ENCODE measurements at places on chromosomes 5 and 9.

DNA sequence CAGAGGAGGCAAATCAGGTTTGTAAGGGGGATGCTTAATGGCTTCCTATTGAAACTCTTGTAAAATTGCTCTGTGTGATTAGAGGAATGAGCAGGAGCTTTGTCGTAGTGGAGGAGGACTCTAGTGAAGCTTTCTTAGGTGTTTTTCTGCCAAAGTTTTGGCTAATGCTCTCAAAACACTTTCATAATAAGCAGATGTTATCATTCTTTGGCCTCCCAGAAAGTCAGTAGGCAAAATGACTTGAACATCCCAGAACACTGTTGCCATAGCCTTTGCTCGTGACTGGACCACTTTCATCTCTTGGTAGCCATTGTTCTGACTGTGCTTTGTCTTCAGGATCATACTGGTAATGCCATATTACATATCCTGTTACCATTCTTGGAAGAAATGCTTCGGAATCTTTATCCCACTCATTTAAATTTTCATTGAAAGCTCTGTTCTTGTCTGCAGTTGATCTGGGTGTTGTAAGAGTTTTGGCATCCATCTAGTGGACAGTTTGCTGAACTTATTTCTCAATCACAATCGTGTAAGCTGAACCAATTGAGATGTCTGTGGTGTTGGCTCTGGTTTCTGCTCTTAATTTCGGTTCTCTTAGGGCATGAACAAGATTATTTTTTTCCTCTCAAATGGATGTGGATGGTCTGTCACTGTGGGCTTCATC is 187.6 kb downstream of the COMMD10 start:
- DNase-seq: no peak

- no peak for DNase-seq
Observed at GRCh38 chr5:170284231-170284630, 13.3 kb downstream of the LCP2 start.

- DNase-seq: no peak
Observed at GRCh38 chr9:117926031-117926658, 221.9 kb downstream of the TLR4 start.

DNA sequence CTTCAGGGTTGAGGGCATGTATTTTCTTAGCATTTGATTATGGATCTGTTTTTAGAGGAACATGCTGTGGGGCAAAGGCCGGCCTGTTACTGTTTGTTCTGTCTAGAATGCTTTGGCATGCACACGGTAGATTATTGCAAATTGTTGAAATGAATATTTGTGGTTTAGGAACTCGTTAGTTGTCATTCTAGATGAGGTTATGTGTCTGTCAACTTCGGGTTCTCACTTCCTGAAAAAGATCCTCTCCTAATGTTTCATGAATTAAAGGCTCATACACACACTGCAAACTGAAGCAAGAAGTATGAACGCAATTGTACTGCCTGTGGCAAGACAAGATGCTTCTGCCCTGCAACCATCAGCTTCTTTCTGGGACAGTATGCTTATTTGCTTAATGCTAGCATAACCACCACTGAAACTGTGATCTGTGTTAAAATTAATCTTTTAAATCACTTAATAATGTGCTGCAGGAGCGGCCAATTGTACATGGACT is 99.6 kb downstream of the BASP1 start:
- DNase-seq: no peak

GRCh38 chr5:140223567-140223966 is 48.6 kb downstream of the CYSTM1 start:
- no peak for DNase-seq

GRCh38 chr5:126516133-126516532 is 78.9 kb downstream of the ALDH7A1 start:
- no peak for DNase-seq

- no peak for DNase-seq
Observed at GRCh38 chr9:86349271-86349670, 4.9 kb downstream of the TUT7 start.

GRCh38 chr5:173581408-173582215 is 34.8 kb downstream of the BOD1 start:
- peak; percentile 28 for DNase-seq

GRCh38 chr9:33364127-33364526 is 38.2 kb downstream of the AQP7 start:
- DNase-seq: no peak

DNA sequence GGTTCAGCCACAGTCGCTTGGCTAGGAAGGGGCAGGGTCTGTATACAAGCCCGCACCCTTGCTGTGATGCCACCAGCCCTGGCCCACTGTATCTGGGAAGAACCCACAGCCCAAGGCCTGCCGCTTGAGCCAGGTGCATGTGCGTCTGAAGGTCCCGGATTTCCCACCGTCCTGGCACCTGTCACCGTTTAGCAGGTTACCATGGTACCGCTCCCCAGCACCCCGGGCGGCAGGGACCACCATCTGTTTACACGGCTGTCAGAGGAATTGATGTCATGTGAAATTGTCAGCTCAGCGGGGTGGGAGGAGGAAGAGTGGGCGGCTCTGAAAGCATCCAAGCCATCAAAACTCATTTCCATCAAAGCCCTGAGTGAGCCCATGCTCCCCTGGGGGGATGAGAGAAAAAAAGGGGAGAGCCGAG is 92.7 kb downstream of the HRH2 start:
- DNase-seq: no peak

DNA sequence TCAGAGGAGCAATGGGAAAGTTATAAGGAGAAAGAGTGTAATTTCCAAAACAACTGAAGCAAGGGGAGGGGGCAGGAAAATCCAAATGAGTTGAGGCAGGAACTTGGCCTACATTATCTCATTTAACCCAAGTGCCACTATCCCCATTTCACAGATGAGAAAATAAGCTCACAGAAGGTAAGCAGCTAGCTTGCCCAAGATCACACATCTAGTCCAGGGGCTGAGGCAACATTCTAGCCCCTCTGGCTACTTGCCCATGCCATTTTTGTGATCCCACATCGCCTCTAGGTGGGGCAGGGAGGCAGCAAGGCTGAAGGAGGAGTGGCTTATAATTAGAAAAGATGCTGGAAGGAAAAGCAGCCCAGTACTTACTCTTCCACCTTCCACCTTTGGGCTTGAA is 2.6 kb upstream of the PSIP1 start:
- DNase-seq: no peak

DNA sequence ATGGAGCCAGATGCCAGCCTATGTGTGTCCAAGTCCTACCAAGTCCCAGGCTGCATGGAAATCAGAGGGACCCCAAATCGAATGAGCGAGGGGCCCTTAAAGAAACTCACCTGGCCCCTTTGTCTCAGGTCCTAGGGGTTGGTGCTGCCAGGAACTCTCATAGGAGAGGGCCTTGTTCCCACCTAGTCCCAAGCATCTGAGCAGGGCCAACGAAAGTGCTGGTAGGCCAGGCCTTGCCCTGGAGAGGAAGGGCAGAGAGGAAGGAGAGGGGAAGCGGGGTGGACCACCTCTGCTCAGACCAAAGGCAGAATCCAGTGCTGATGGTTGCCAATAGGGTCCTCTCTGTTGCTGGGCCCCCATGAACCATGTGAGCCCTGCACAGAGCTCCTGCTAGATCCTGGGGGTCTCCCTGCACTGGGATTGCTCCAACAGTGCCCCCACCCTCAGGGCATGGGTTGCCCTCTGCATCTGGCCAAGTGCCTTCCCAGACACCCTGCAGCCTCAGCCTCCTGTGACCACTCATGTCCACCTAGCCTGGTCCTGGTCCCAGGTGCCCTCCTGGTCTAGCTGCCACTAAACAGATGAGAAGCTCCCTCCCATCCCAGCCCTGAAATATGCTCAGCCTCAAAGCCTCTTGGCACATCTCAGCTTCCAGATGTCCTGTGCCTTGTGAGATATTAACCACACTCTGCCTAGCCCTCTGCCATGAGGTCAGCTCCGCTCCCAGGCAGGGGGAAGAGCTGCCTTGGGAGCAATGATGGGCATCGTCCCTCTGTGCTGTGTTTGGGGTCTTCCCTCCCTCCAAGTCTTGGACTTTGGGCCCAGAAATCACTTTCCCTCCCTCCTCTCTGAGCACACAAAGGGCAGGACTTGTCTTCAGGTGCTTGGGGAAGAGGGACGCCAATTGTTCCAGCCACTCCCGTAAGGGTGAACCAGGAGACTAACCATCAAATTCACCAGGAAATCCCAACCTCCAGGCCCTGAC is 109.6 kb downstream of the ADAMTS2 start:
- DNase-seq: no peak

DNA sequence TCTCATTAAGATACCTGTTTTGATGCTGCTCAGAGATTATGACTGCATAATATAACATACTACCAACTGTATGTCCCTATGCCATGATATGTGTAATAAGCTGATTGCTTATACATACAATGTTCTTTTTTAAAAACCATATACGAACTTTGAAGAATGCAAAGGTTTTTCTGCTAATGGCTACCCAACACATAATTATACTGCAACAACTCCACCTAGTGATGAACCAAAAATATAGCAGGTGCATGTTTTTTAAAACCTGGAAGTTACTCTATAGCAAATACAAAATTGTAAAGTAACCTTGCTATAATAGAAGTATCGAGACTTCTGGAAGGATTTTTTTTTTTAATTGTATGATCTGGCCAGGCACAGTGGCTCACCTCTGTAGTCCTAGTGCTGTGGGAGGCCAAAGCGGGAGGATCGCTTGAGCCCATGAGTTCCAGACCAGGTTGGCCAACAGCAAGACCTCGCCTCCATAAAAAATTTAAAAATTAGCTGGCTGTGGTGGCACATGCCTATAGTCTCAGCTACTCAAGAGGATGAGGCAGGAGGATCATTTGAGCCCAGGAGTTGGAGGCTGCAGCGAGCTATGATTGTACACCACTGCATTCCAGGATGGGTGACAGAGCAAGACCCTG is 49.1 kb downstream of the HOMER1 start:
- no peak for DNase-seq

DNA sequence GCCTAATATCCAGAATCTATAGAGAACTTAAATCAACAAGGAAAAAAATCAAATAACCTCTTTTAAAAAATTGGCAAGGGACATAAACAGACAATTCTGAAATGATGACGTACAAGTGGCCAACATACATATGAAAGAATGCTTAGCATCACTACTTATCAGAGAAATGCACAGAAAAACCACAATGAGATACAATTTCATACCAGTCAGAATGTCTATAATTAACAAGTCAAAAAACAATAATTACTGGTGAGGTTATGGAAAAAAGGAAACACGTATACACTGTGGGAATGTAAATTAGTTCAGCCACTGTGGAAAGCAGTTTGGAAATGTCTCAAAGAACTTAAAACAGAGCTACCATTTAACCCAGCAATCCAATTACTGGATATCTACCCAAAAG is 1192.0 kb downstream of the CDH12 start:
- DNase-seq: no peak

DNA sequence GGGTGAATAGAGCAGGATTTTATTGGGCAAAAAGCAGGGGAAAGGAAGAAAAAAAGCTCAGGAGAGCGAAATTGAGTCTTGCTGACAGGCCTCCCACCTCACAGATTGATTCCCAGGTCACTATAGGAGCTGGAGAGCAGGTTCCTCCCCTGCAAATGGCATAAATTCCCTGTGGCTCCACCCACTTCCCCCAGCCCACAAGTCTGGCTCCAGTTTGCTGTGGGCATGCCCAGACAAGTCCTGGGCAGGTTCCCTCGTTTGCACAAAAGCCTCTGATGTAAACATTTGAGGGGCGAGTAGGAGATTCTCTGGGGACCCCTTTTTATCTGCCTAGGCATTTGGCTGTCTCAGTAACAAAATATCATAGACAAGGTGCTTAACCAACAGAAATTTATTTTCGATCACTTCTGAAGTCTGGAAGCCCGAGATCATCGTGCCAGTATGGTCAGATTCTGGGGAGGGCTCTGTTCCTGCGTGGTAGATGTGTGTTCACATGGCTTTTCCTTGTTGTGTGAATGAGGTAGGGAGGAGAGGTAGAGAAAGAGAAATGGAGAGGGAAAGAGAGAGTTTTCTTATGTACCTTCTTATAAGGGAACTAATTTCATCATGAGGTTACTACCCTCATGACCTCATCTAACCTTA is 614.5 kb downstream of the MAT2B start:
- DNase-seq: no peak

- no peak for DNase-seq
Observed at GRCh38 chr9:136543830-136544547, 1.9 kb downstream of the NOTCH1 start.

DNA sequence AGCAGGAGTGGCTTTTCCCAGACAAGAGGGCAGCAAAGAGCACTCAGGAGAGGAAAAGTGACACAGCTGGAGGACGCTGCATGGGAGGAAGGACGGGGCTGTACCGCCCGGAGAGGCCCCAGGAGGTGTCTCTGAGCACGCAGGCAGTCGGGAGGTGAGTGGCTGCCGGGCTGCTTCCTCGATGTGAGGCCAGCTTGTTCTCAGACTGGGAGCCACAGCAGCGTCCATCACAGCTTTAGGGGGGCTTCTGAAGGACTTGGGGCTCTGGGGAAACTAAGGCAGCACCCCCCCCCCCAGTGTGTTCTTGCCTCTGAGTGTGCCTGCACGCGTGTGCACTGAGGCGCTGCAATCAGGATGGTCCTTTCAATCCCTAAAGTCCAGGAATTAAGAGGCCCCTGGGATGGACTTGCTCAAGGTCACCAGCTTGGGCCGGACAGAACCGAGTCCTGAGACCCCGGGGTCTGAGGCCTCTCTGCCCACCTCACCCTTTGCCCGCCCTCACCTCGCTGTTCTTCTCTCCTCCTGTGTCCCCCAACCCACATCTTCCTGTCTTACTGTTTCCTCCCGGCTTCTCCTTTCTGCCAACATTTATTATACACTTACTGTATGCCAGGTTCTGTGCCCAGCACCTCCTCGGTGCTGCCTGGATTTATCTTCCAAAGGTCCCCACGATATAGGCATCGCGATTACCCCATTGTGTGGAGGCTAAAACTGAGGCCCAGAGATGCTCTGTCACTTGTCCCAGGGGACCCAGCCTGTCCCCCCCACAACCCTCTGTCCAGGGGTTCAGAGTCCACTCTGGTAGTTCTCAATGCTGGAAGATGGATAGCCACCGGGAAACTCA is 32.9 kb downstream of the FAM163B start:
- DNase-seq: no peak

DNA sequence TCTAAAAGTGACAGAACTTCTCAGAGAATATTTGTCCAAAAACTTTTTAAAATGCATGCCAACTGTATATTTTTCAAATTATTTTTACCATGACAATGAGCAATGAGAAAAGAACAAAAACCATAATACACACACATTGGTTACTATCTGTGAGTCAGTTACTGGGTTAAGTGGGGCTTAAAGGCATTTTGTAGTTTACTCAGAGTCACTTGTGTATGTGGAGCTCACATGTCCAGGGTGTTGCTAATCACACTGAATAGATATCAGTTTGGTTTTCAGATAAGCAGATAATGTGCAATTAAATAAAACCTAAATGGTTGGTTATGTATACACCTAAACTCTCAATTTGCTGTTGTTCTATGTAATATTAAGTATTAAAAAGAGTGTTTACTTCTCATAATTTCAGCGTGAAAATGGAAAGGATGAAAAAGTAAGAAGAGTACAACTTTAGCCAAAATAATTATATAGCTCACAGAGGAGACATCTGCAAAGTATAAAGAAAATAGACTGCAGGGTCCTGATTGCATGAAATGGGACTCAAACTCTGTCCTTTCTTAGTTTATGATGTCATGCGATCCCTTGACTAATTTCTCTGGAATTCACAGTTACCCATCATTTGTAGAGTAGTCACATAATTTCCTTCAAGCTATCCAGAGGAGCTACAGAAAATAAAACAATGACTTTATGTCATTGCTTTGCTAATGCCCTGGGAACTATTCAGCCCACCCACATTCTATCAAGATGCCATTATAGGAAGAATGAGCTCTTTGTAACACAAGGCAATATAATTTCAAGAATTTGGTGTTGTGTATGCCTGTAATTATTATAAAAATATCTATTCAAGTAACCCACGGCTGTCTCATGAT is 388.0 kb upstream of the ZNF608 start:
- no peak for DNase-seq

Data from CD4-positive, alpha-beta T cell treated with Interferon alpha-2 for 1 hour (primary cell).